ENCODE measurements at places on chromosomes 6 and 20.

GRCh38 chr6:6701864-6702263, 113.3 kb downstream of the LY86 start:
- DNase-seq, result no peak

DNA sequence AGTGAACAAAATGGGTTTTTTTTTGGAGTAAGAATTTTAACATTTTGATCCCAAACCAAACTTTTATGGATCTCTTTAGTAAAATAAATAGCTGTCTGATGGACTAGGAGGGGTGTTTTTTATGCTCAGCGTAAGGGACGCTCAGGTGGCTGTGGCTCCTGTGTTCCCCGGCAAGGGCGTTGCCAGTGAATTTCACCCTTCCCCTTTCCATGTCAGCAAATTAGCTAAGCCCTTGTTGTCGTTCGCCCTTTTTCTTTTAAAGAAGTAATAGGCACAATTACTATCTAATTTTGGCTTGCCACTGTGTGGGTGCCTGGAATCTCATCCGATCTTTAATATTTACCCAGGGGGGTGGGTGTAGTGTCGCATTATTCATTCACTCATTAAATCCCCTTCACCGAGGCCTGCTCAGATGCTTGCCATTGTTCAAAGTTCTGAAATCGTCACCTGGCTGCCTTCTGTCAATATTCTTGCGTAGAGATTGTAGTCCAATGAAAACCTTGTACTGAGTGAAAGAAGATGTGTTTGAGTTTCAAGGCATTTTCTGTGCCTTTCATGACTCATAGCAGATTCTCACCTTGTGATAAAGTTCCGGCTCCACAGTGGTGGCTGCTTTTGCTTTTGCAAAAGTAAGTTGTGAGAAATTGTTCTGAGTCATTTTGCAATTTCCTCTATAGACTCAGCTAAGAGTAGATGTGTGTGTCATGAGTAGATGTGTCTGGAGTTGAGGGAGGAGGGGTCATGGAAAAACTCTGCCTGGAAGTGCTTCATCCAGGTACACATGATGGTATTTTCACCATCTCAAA, 40.0 kb upstream of the CLDN20 start:
- DNase-seq, result no peak

DNA sequence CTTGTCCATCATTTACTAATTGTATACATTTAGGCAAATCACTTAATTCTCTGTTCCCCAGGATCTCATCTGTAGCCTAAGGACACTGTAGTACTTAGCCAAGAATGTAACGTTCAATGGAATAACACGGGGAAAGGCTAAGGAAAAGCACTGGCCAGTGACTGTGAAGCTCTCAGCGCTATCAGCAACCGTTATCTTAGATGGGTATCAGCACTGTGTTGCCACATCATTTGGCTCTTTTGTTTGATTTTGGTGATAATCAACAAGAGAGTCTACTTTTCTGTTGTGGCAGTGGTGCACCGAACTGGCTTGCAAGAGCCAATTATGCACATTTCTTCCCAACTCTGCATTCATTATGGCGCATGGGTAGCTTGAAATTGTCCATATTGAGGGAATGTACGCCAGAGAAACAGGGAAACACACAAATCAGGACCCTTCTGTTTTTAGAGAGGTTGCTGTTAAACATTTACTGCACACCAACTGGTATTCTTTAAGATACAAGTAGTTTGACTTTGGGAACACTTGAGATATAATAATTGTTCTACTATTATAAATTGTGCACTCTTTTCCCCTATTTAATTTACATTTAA, 93.7 kb upstream of the C6orf118 start:
- no peak for DNase-seq

GRCh38 chr20:31863296-31864085, 6.8 kb downstream of the DUSP15 start:
- DNase-seq, result no peak

DNA sequence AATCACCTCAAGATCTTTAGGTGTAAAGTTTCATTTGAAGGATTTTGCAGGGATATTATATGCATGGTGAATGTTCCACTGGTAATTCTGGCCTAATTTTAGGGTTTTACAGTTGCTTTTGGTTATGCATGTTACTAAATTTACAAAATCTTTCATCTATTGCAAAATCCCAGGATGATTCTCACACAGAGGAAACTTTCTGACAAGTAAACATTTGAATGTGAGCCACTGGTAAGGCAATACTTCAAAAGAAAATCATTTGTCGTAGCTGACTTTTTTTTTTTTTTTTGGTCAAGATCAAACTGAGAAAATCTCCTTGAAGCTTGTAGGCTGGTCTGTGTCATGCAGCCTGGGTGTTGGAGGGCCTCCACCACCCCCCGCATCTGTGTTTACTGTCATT, 141.9 kb upstream of the EXOC2 start:
- DNase-seq, result no peak

- DNase-seq, result no peak
These were observed 608.3 kb upstream of the CITED2 start for GRCh38 chr6:139982652-139983295.

GRCh38 chr20:2814587-2815051, at the start of gene C20orf141:
TSS of gene C20orf141 (plus strand) at chr20:2814987. CDS start at chr20:2815185, 198 bp downstream.
- no peak for DNase-seq

- no peak for DNase-seq
These were observed 44.5 kb downstream of the ATG5 start for GRCh38 chr6:106281088-106281487.

DNA sequence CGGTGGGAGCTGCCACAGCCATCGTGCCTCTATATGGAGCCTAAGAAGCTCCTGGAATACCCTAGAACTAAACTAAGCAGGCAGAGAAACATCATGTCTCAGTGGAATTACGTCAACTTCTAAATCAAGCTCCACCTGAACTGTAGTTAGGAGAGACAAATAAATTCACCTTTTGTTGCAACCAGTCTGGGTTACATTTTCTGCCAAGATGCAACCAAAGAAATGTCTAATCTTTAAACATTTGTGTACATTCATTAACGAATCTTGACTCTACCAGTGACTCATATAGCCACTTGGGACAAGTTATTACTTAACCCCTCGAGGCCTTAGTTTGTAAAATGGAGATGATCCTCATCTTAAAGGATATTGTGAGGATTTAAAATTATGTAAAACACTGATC, 8.9 kb downstream of the PTPRK start:
- no peak for DNase-seq

DNA sequence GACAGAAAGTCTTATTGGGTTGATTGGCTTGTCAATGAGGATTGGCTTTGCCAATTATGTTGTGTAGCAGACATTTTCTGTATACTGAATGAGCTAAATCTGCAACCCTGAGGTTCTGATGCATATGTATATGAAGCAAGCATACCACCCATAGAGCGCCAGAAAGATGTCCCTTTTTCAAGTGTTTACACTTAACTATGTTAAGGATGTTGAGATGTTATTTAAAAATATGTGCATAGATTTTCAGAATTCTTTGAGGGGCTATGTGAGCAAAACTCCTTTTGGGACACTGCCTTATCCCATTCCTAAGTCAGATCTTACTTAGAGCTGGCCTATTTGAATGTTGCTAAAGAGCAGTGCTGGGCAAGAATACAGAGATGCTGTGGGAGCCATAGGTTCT, 1.9 kb downstream of the AIG1 start:
- DNase-seq, result no peak

DNA sequence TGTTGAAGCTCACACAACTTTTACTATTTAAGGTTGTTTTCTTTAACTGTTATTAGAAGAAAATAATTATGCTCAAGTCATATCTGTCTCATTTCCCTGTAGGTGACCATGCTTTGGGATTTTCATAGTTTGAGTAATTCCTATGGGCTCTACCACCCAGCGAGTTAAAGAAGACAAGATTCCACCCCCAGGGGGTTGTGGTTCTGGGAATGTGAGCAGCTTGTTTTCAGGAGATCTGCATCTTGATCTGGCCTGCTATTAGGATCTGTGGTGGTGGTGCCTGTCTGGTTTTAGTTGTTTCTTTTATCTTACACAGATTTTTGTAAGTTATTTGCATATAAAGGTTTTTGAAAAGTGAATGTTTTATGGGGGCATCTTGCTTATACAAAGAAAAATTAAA, 20.2 kb upstream of the REV3L start:
- DNase-seq, result no peak

GRCh38 chr6:1986454-1987243, 258.8 kb downstream of the GMDS start:
- no peak for DNase-seq

DNA sequence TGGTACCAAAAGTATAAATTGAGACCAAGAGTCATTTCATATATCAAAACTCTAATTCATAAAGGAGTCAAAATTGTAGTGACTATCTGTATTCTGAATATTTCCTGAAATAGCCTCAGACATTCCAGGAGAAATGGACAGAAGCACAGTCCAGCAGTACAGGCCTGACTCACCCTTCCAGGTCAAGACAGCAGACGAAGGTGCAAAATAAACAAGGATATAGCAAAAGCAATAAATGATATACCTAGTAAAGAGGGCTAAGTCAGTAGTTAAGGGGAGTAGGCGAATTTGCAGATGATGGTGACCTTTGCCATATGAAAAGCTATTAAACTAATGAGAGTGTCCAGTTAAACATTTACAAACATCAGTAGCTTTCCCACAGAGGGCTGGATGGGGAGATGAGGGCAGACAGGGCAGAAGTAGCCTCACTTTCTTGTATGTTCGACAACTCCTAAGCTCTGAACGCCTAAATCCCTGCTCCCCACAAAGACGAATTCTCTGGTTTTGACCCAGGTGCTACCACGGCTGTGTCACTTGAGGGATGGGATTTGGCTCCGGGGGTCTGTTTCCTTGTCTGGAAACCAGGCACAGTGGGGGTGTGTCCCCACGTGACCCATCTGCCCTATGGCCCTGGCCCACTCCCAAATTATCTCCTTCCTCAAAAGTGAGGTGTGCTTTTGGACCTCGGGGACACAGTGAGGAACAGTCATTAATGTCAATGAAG, 3.6 kb upstream of the SLC52A3 start:
- DNase-seq, result no peak

DNA sequence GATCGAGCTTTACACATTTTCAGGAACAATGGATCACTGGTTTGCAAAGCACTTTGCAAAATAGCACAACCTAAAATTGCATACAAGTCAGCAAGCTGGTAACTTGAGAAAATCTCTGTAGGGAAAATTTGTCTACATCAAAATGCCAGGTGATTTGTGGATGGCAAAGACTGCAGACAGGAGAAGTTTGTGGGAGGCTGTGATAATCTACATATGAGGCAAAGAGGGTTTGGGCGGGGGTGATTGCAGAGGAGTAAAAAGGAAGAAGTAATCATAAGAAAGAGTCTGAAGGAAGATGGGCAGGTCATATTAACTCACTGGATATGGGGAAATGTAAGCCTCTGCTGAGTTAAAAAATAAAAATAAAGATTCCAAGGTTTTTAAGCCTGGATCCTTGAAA, 166.3 kb upstream of the STXBP5 start:
- no peak for DNase-seq

DNA sequence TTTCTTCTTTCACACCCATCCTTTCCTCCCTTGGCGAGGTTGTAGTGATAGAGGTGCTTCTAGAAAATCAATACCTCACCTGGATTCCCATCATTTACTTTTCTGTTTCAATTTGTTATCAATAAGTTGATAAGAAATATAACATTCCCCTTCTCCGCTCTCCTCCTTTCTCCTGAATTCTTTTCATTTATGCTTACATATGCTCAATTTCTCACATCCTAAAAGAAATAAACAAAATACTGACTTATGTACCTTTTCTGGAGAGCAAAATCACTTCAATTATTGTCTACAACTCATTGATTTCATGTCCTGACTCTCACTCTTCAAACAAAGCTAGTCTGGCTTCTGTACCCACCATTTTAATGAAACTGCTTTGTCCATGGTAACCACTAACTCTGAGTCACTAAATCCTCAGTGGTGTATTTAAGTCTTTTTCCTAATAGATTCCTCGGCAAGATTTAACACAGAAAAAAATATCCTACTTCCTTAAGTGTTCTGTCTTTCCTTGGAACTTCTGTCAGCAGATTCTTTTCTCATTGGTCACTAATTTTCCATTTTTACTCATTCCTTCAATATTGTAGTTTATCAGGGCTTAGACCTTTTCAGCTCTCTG, 289.6 kb downstream of the RFPL4B start:
- DNase-seq, result no peak

- DNase-seq, result no peak
These were observed 16.7 kb downstream of the GOPC start for GRCh38 chr6:117585647-117586046.

DNA sequence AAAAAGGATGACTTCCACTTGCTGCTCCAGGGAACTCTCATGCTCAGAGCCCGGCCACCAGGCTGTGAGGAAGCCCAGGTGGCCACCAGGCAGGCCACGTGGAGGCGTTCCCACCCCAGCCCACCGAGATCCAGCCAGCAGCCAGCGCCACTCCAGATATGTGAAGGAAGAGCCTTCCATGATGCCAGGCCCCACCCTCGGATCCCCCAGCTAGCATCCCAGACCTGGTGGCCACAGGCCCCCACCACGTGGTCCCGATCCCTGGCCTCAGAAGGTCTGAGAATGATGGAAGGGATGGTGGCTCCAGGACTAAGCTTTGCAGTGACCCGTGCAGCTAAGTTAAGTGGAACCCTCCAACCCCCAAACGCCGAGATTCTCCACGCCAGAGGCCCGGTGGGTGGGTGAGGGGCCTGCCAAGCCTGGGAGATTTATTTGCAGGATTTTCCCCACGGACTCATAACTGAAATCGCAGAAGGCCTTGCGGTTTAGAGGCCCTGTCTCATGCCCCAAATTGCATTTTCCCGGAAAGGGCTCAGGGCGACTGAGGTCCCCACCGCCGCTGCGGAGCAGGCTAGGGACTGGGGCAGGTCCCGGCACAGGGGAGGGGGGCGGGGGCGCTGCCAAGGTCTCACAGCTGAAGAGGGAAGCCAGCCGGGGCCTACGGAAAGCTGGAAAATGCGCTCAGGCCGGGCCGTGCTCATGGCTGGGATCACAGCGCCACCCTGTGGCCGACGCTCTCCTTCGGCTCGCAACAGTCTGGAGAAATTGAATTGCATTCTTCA, 31.1 kb upstream of the CST7 start:
- peak; percentile 18 for DNase-seq

DNA sequence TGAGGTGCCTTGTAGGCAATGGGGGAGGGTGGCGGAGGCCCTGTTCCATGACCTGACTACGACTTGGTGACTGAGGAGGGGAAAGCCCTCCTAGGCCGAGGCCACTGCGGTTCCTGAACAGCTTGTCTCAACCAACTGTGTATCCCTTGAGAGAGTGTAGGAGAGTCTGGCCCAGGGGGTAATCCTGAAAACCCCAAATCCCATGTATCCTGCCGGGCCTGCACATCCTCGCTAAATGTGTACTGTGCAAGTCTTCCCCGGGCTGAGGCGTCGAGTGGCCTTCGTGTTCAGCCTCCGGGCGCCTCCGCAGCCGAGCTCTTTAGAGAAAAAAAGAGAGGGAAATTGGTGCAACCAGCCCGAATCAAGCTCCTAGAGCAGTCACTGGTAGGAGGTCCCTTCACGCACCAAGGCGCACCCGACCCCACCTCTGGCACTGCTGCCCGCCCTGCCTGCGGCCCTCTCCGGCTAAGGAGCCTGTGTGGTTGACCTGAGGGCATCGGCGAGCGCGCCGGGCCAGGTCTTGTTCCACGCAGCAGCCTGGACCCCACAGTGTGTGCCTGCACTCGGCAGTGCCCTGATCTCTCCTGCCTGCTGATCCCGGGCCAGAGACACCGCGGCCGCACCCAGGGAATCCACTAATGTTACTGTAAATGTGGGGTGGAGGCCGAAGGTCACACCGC, 7.3 kb downstream of the SIM1 start:
- DNase-seq, result no peak

- DNase-seq, result no peak
These were observed 43.0 kb downstream of the NTSR1 start for GRCh38 chr20:62751551-62752150.
